ENCODE measurements at places on chromosomes 4 and X. TPM values are rescaled to one million over a fixed set of nuclear protein-coding genes. Genes with fewer than 3 reads are reported as not detected.

The PAGE4 gene
- polyA plus RNA-seq, result not detected

The MAGEA11 gene
- polyA plus RNA-seq, result not detected

The FAAH2 gene
- polyA plus RNA-seq, result 5.6 TPM

The LAS1L gene
- polyA plus RNA-seq, result 14.2 TPM

The NDNF gene
- polyA plus RNA-seq, result 4.0 TPM

The MAGEC1 gene
- polyA plus RNA-seq, result not detected

The SPANXA1 gene
- polyA plus RNA-seq, result not detected

The SORCS2 gene
- 5.2 TPM for polyA plus RNA-seq

The STPG2 gene
- polyA plus RNA-seq, result 0.24 TPM

The LNX1 gene
- 15.2 TPM for polyA plus RNA-seq

The C4orf51 gene
- polyA plus RNA-seq, result not detected

The EVC gene
- polyA plus RNA-seq, result not detected

The RAB40A gene
- not detected for polyA plus RNA-seq

The TMEM154 gene
- polyA plus RNA-seq, result 0.06 TPM

The C4orf54 gene
- not detected for polyA plus RNA-seq

The LPAR4 gene
- 5.2 TPM for polyA plus RNA-seq

The GPC3 gene
- 4.9 TPM for polyA plus RNA-seq

The PLAC1 gene
- not detected for polyA plus RNA-seq

The LIAS gene
- polyA plus RNA-seq, result 34.4 TPM

The SUPT20HL1 gene
- polyA plus RNA-seq, result not detected

The CT47A7 gene
- not detected for polyA plus RNA-seq

The NXF2B gene
- not detected for polyA plus RNA-seq

The CDX4 gene
- not detected for polyA plus RNA-seq

The BEX3 gene
- 2,370 TPM for polyA plus RNA-seq

The TSC22D3 gene
- 60.5 TPM for polyA plus RNA-seq

The MSANTD1 gene
- polyA plus RNA-seq, result 0.11 TPM

The ADGRG2 gene
- not detected for polyA plus RNA-seq

The NPFFR2 gene
- polyA plus RNA-seq, result 0.12 TPM

The TCEANC gene
- 6.1 TPM for polyA plus RNA-seq

The HMX1 gene
- not detected for polyA plus RNA-seq

The CNOT6L gene
- 6.2 TPM for polyA plus RNA-seq

The SMS gene
- polyA plus RNA-seq, result 121 TPM

The GC gene
- not detected for polyA plus RNA-seq

The GIMD1 gene
- not detected for polyA plus RNA-seq

The TMEM31 gene
- not detected for polyA plus RNA-seq

The SLC9B1 gene
- polyA plus RNA-seq, result 0.64 TPM

The TLR10 gene
- polyA plus RNA-seq, result 0.27 TPM

The MMRN1 gene
- polyA plus RNA-seq, result not detected

The PRKG2 gene
- polyA plus RNA-seq, result not detected

The SULT1E1 gene
- not detected for polyA plus RNA-seq

The RTL9 gene
- not detected for polyA plus RNA-seq

The RGN gene
- polyA plus RNA-seq, result 21.0 TPM

The SLC9A7 gene
- polyA plus RNA-seq, result 11.4 TPM

The ASB12 gene
- not detected for polyA plus RNA-seq

The RBM46 gene
- not detected for polyA plus RNA-seq

The SPACA5 gene
- not detected for polyA plus RNA-seq

The NKX6-1 gene
- not detected for polyA plus RNA-seq

The COX7B2 gene
- polyA plus RNA-seq, result not detected

The GABRB1 gene
- polyA plus RNA-seq, result 31.8 TPM
